ENCODE measurements at places on chromosomes 2 and 18.

GRCh38 chr2:124211461-124211860 is 186.4 kb downstream of the CNTNAP5 start:
- no peak for DNase-seq

DNA sequence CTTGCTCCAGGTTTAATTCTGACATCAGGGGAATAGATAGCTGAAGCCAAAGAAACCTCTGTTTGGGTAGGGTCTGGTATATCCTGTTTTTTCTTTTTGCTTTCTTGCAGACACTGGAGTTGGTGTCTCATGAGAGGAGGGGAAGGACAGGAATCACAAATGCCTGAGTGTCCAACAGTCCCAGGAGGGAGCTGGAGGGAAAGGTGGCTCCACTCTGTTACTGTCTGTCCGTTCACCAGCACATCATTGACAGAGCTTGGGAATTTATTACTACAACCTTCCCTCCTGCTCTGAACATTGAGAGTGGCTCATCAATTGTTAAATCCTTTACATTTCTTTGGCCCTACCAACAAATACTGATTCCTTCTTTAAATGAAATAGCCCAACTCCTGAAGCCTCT is 152.3 kb upstream of the NOSTRIN start:
- no peak for DNase-seq

DNA sequence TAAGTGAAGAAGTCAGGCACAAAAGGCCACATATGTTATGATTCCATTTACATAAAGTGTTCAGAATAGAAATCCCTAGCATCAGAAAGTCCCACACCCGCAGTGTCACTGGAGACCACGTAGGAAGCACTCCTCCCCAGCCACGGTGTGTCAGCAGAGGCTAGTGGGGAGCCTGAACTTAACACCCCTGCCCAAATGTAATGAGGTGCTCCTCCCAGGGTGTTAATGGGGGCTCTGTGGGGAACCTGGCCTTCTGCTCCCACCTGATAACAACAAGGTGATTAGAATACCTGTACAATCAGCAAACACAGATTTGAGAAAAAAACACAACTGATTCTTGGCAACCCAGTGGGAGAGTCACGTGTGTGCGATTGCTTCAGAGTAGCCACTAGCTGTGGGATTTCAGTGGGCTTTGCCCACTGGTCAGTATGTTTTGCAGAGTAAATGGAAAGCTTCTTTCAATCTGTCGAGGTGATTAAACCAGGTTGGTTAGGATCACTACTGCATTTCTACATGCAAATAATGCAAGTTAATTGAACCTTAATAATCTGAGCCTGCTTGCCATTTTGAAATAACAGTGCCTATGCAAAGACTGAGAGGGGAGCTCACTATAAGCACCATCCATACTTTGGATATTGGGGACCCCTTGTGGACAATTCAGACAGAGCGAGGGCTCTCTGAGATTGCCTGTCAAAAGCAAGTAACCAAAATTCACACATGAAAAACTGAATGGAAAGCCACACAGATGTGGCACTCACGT is 20.6 kb upstream of the ATRAID start:
- peak; percentile 14 for DNase-seq

DNA sequence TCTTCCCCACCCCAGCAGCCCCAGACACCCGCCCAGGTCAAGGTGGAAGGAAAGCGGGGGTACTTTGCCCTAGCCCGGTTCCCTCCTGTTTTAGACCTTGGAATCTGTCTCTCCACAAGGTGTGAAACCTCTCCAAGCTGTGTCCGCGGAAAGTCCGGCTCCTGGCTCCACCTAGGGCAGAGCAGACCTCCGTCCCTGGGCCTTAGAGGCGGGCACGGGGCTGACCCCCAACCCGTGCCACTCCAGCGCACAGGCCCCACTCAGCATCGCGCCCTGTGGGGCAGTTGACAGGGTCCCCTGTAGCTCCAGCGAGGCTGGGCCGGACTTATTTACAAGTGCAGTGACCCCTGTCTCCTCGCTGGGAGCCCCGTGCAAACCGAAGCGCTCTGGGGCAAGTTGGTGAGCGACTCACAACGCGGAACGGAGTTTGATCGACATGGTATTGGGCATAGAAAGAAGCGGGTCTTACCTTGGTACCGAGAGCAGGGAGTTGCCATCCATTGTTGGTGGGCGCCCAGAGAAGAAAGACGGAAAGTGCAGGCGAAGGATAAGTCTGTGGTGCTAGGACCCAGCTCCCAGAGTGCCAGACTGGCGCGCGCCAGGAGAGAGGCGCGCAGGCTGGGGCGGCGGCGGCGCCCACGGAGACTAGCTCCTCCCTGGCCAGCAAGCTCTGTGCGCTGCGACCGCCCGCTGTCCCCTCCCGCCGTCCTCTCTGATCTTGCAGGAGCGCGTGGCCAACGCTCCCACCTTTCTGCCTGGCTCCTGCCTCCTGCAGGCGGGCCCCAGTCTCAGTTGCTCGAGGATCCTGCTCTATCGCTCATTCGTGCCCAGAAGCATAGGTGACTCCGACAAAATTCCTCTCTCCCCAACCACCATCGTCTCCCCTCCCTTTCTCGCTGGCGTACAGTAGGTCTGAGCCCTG is at the start of gene SPHKAP:
TSS of gene SPHKAP (minus strand) at position 590 of the 922 bp plus-strand sequence. CDS start at position 501, 89 bp downstream.
- DNase-seq: peak; percentile 4

DNA sequence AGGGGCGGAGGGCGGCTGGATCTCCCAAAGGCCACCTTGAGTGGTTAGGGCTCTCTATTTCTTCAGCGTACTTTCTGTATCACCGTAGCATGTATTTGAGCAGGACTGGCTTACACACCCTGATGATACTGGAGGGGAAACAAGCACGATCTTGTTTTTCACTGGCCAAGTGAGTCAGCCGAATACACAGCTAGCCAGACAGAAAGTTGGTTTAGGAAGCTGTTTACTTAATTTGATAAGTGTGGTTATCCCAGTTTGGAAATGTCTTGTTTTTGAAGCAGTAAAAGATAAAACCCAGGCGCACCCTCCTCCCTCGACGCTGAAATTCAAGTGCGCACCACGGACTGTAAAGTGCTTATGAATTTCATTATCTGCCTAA is 582 bp downstream of the RIOK3 start:
- DNase-seq: no peak

GRCh38 chr18:24595561-24596031 is 135.2 kb downstream of the HRH4 start:
- no peak for DNase-seq

DNA sequence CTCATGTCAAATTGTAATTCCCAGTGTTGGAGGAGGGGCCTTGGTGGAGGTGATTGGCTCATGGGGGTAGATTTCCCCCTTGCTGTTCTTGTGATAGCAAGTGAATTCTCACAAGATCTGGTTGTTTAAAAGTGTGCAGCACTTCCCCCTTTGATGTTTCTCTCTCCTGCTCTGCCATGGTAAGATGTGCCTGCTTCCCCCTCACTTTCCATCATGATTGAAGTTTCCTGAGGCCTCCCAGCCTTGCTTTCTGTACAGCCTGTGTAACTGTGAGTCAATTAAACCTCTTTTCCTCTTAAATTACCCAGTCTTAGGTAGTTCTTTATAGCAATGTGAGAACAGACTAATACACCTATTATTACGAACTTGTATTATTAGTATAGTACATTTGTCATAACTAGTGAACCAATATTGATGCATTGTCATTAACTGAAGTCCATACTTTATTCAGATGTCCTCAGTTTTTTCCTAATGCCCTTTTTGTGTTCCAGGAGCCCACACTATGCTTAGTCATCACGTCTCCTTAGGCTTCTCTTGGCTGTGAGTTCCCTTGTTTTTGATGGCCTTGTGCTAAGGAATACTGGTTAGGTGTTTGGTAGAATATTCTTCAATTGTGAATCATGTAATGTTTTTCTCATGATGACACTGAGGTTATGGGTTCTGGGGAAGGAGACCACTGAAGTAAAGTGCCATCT is 4.5 kb upstream of the MAP3K2 start:
- no peak for DNase-seq

- DNase-seq: no peak
Observed at GRCh38 chr18:73503326-73503725, 635.5 kb upstream of the NETO1 start.

DNA sequence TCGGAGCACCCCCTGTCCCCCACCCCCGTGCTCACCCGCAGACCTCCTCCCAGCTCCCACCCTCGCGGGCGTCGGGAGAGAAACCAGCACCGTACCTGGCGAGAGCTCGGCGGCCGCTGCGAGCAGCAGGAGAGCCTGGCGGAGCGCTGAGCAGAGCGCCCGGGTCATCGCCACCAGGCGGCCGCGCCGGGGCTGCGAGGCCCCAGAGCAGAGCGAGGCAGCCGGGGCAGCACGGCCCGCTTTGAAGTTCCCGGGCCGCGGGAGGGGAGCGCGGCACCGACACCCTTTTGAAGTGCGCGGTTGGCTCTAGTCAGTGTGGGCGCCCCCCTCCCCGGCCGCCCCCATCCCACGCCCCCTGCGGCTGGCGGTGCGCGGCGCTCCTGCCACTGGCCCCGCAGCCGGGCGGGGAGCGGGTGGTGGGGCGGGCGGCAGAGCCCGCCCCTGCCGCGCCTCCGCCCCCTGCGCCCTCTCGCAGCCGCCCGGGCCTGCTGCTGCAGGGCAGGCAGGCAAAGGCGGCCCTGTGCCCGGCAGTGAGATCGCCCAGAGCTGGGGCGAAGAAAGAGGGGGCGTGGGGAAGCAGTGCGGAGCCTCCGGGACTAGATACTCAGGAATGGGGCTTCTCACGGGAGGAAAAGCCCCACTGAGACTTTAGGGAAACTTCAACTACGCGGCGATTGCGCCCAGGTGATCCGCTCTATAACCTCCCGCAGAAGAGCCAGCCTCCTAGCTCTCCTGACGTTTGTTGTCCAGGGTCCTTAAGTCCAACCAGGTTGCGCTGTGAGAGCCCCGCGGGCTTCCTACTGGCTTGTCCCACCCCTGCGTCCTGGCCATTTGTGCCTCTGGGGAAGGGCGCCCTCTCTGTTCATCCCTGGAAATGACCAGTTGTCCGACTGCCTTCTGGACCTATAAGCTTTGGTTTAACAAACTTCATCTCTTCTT is at the start of gene ACVR1C:
TSS of gene ACVR1C (minus strand) at position 388 of the 939 bp plus-strand sequence. CDS start at position 168, 220 bp downstream.
- DNase-seq: peak; percentile 75
